ENCODE measurements at places on chromosomes 3 and 15. TPM values are rescaled to one million over a fixed set of nuclear protein-coding genes. Genes with fewer than 3 reads are reported as not detected.

DNA sequence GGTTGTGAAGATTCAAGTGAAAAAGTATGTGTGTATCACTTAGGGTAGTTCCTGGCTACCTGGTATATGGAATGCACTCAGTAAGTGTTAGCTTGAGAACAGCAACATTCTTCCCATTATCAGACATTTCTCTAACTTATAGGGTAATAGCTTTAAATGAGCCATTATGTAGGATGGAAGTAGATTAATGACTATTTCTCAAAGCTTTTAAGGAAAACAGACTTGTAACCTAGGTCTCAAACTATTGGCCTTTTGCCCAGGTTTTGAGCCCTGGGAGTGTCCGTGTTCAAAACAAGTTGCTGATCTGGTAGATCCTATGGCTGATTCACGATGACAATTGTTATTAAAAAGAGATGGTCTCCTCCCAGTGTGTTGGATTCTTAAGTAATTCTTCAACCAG is 129.1 kb upstream of the UMPS start:
- DNase-seq = no peak

GRCh38 chr15:46091860-46092450 is 457.1 kb downstream of the SQOR start:
- peak; percentile 17 for DNase-seq

Gene ACKR4
- not detected for total RNA-seq

DNA sequence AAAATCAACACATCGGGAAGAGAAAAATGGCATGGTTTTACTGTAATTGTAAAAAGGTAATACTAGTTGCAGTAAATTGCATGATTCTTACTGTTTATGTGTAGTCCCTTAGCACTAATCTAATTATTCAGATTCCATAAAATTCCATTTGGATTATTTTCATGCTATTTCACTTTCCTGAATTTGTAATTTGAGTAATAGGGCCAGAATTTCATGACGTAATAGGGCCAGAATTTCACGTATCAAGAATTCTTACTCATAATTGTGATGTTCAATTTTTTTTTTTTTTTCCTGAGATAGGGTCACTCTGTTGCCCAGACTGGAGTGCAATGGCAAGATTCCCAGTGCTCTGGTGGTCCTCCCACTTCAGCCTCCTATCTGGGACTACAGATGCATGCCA is 2.9 kb upstream of the U2SURP start:
- no peak for DNase-seq

Gene LSM3
- 20.0 TPM for total RNA-seq

- no peak for DNase-seq
Observed at GRCh38 chr3:122079524-122080206, 24.5 kb downstream of the CD86 start.

DNA sequence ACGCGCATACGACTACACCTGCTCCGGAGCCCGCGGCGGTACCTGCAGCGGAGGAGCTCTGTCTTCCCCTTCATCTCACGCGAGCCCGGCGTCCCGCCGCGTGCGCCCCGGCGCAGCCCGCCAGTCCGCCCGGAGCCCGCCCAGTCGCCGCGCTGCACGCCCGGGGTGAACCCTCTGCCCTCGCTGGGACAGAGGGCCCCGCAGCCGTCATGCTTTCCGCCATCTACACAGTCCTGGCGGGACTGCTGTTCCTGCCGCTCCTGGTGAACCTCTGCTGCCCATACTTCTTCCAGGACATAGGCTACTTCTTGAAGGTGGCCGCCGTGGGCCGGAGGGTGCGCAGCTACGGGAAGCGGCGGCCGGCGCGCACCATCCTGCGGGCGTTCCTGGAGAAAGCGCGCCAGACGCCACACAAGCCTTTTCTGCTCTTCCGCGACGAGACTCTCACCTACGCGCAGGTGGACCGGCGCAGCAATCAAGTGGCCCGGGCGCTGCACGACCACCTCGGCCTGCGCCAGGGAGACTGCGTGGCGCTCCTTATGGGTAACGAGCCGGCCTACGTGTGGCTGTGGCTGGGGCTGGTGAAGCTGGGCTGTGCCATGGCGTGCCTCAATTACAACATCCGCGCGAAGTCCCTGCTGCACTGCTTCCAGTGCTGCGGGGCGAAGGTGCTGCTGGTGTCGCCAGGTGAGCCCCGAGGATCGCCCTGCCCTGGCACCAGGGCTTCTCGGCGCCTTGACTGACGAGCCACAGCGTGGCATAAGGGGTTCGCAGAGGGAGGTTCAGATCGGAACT is 420 bp downstream of the SLC27A2 start:
- DNase-seq = peak; percentile 63

Gene MAP1A
- 0.78 TPM for total RNA-seq

Gene IGSF11
- 0.07 TPM for total RNA-seq

- DNase-seq = peak; percentile 48
Observed at GRCh38 chr3:183098536-183099025, 715 bp downstream of the MCCC1 start.

GRCh38 chr15:77107531-77108355 is 36.8 kb upstream of the TSPAN3 start:
- DNase-seq = peak; percentile 65

GRCh38 chr15:100383302-100384107 is 41.7 kb upstream of the ADAMTS17 start:
- peak; percentile 36 for DNase-seq

Gene SLC51A
- total RNA-seq = not detected

DNA sequence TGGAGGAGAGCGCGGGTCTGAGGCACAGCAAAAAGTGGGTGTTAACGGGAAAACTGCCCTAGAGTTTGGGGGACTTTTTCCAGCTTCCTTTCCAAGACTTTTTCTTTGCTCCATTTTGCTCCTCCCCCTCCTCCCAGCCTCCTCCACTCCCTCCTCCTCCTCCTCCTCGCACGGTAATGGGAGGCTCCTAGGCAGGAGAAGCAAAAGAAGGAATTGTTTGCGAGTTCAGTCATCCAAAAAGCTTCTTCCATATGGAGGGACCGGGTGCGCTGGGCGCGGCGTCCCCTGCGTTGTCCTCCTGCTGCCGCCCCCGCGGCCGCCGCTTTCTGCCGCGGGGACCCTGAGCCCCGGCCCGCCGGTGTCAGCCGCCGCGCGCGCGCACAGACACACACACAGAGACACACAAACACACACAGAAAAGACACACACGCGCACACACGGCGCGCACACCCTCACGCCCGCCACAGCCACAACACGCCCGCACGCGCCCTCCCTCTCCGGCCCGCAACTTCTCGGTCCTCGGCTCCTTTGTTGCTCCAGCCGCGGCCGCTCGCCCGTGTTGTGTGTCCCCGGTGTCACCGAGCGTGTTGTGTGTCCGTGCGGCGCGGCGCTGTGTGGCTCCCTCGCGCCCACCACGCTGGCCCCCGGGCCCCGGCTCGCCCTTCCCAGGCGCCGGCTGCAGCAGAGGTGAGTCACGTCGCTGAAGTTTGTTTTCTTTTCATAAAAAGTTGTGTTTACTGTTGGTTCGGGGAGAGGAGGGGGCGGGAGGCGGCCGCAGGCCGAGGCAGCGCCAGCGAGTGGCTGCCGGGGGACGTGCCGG is at the start of gene BOC:
Gene BOC, plus strand, starts transcription at position 228 of the 820 bp plus-strand sequence. CDS start 38,246 bp downstream, outside the sequence.
- peak; percentile 17 for DNase-seq

Gene AADACL2
- total RNA-seq = not detected

- DNase-seq = no peak
Observed at GRCh38 chr3:87949879-87950208, 109.0 kb downstream of the CGGBP1 start.

- DNase-seq = no peak
Observed at GRCh38 chr3:132180337-132180791, 136.8 kb upstream of the ACP3 start.

Gene PLCD1
- 8.2 TPM for total RNA-seq

GRCh38 chr3:146746190-146746589 is 141.0 kb upstream of the PLSCR5 start:
- no peak for DNase-seq

Gene CPNE9
- not detected for total RNA-seq

- no peak for DNase-seq
Observed at GRCh38 chr3:122255757-122256439, 69.2 kb upstream of the CSTA start.

Gene SEMA5B
- not detected for total RNA-seq

- DNase-seq = no peak
Observed at GRCh38 chr15:61605343-61605742, 376.2 kb upstream of the RORA start.

- DNase-seq = no peak
Observed at GRCh38 chr3:139764936-139765335, 87.2 kb upstream of the NMNAT3 start.

Gene MEF2A
- total RNA-seq = 17.6 TPM

DNA sequence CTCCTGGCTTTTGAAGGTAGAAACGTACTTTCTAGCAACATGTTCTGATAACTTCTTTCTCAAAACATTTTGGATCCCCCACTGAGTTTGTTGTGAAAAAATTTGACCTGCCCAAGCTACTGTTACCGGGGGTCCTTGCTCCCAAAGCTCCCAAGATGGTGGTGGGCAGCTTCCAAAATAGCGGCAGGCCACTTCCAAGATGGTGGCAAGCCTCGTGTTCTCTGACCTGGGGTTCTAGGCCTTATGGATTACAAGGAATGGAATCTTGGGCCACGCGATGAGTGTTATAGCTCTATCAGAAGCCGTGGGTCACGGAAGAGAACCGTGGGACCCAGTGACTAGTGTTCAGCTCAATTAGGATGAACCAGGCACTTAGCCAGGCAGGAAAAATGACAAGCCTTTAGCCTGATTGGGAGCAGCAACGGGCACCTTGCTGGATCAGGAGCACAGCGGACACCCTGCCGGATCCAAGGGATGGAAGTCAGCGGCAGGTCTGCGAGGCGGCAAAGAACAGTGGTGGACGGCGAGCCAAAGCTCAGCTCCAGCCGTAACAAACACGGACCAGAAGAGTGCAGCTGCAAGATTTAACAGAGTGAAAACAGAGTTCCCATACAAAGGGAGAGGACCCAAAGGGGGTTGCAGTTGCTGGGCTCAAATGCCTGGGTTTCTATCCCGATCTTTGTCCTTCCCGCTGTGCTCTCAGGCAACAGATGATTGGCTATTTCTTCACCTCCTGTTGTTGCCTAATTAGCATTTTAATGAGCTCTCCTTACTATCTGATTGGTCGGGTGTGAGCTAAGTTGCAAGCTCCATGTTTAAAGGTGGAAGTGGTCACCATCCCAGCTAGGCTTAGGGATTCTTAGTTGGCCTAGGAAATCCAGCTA is 133.3 kb downstream of the WDR72 start:
- no peak for DNase-seq

Gene NOX5
- not detected for total RNA-seq

DNA sequence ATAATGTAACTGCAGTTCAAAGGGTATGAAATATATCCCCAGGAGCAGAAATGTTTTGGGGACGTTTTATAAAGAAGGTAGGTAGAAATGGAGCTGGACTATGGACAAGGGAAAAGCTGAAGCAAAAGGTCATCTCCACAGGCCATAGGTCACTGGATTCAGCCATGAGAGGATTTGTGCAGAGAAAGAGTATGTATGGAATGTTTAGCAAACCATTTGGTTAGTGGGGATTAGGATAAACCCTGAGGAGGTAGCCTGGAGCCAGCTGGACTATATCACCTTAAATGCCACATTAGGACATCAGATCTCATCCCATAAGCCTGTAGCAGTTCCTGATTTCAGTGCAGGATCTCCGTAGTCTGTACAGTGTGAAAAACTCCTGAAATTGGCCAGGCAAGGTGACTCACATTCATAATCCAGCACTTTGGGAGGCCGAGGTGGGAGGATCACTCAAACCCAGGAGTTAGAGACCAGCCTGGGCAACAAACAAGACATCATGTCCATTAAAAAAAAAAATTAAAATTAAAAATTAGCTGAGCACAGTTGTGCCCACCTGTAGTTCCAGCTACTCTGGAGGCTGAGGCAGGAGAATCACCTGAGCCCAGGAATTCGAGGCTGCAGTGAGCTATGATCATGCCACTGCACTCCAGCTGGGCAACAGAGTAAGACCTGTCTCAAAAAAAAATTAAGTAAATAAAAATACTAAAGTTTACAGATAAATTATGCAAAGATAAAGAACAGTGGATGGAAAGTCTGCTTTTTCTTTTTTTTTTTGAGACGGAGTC is 4.7 kb downstream of the IP6K1 start:
- no peak for DNase-seq

Gene CCDC9B
- total RNA-seq = 2.3 TPM

All from activated CD8-positive, alpha-beta T cell treated with anti-CD3 and anti-CD28 coated beads for 36 hours (primary cell).